ENCODE measurements at places on chromosomes 11 and 22.

DNA sequence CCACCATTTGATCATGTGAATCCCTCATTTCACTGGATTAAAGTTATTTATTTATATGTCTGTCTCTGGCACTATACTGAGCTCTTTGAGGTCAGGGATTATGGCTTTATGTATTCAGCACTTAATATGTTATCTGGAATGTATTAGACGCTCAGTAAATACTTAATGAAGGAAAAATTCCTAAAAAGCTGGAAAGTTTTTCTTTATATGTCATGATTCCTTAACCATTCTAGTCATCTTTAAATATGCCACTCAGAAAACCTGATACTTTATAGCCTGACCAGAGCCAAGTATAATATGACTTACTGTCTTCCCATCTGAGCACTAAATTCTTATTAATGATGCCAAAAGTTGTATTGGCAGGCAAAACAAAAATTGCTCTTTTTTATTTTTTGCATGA lies 27.1 kb downstream of the RNF169 start:
- no peak for DNase-seq

DNA sequence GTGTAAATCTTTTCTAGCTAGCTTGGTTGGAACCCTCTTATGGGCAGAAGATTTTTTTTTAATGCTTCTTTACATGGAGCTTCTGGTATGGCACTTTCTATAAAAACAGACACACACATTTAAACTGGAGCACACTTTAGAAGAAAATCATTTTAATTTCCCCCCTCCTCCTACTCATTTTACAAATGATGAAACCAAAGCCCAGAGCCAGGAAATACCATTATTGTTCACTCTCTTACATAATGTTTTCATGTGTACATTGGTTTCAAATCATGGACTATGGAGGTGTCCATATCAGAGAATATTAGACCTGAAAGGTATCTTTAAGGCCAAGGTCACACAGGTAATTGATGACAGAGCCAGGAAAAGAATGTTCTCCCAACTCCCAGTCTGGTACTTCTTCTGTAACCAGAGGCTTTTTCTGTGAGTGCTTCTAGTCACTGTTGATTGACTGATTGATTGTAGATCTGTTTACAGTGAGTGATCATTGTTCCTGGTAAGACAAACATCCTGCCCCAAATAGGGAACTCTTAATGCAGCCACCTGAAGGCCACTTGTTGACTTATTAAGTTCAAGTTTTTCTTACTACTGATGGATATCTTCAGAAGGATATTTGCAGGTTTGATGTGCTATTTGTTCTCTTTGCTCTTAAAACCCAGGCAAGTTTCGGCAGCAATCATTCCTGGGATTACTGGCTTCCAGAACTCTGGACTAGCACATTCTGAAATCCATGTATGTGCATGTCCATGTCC lies 26.8 kb upstream of the ME3 start:
- DNase-seq = no peak

DNA sequence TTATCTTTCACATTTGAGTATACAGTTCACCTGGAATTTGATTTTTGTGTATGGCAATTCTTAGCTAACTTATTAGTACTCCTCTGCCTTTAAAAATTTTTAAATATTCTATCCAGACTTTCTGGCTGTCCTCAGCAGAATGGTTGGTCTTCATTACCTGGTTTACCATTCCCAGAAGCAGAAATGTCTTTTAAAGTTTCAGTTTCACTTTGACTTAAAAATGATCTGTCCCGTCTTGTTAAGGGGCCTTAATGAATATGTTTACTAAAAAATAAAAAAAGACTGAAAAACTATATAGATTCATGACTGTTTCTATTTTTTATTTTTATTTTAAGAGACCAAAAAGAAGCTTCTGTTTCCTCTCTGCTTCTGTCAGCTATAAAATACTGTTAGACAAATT lies 70.5 kb upstream of the TNRC6B start:
- peak; percentile 18 for DNase-seq

DNA sequence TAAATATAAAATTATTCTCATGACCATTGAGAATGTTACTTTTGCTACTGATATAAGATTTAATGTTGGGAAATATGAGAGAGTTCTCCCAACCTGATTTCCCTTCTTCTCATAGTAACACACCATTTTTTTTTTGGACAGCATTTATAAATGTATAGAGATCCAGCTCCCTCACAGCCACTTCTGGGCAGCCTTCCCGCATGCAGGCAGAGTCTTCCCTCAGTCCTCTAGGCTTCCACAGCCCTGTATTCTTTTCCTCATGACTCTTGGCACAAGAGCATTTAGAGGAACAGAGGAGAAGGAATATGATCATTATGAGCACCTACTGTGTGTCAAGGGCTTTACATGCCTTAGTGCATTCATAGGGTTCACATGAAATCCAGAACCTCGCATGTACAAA lies 9.0 kb downstream of the DTX4 start:
- DNase-seq = no peak

DNA sequence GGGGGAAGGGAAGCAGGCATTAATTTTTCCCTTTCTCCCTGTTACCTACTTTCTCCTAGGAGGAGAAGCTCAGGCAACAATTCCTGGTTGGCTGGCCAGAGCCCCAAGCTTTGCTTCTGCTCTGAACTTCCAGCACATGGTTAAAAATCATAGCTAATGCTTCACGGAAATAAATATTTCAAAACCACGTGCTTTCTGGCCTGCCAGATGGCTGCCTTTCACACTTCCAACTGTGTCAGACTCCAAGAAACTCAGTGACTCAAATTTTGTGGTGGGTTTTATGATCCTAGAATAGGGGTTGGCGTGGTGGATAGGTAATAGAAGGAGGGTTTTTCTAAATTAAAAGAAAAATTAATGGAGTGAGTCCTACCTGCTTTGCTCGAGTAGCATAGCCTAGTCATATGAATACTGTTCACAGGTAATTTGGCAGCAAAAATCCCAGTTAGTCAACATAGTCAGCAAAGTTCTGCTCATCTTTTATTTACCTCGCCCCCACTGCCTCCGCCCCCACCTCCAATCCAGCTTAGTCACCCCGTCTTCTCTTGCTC lies 58.6 kb downstream of the SC5D start:
- no peak for DNase-seq

DNA sequence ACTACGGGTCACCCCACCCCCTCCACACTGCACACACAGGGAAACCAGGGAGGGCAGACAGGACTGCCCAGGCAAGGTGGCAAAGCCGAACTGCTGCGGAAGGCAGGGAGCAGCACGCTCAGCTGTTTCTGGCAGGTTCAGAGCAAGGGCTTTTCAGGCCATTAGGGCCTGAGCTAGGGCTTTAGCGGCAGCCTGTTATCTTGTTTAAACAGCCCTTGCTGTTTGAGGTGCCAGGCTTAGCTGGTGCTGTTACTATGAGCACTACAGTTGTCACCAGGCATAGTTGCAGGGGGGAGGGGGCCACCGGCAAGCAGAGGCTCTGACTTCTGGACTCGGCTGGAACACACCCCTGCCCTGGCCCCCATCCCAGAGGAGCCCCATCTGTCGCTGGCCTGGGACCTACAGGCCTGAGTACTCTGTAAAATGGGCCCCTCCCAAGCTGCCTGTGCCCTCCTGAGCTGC lies 34.9 kb downstream of the RSPH14 start:
- DNase-seq = no peak

GRCh38 chr11:72373163-72373562 lies 61.2 kb downstream of the CLPB start:
- DNase-seq = no peak

GRCh38 chr11:2744166-2744565 lies 44.4 kb upstream of the KCNQ1OT1 start:
- no peak for DNase-seq

GRCh38 chr11:116384876-116385275 lies 387.9 kb downstream of the BUD13 start:
- DNase-seq = no peak

DNA sequence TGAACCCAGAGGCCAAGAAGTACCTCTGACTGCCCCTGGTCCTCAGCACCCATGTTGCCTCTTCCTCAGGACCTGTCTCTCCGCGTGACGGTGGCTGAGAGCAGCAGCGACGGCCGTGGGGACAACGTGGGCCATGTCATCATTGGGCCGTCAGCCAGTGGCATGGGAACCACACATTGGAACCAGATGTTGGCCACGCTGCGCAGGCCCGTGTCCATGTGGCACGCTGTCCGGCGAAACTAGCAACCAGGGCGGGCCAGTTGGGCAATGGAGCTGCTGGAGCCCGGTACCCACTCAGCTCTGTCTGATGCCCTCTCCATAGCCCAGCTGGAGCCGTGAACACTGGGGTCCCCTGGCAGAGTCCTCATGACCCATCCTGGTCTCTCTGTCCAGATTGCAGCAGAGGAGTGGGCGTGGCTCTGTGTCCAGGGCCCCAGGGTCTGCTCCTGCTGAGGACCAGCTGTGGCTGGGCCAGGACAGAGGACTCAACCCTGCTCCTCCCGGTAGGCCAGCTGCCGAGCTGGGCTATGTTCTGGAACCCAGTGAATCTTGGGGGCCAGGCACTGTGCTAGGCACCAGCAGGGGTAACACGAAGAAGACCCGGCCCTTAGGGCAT lies 8.0 kb upstream of the RHOD start:
- no peak for DNase-seq

DNA sequence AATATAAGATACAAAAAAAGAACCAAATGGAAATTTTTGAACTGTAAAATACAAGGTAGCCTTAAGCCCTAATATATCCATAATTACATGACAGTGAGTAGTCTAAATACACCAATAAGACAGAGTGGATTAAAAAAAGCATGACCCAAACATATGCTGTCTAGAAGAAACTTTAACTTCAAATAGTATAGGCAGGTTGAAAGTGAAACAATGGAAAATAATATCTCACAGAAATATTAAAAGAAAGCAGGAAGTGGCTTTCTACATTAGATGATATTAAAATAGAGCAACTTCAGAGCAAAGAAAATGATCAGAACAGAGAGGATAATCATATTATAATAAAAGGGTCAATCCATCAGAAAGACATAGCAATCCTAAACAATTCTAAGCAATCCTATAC lies 21.8 kb downstream of the DCUN1D5 start:
- DNase-seq = no peak

GRCh38 chr11:96299155-96299888 lies 43.7 kb downstream of the MAML2 start:
- no peak for DNase-seq

DNA sequence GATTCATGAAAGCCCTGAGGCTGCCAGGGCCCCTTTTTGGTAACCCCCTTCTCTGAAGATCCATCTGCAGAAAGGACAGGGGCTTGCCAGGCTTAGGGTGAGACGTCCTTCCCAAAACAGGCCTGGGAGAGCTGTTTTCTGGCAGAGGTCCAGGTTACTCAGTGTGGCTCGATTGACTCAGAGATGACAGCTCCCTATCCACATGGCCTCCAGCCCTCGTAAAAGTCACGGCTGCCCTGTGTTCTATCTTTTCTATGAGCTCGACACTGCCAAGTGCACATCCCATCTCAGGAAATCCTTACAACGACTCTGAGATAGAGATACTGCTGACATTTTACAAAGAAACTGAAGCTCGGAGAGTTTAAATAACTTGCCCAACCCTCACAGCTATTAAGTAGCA lies 20.4 kb downstream of the ADAMTS8 start:
- no peak for DNase-seq

DNA sequence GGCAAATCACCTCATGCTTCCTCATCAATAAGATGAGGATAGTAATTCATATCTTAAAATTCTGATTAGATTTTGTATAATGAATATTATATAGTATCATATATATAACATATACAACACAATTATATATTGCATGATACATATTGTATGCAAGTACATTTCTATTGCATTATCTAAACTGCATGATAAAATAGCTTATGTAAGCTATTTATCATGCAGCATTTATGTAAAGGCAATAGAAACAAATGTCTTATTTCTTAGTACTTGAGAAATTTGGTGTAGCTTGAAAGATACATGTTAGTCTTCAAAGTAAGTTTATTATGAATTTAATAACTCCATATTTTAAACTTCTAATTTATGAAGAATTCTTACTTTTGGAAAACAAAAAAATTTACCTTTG lies 5.5 kb downstream of the LIN7C start:
- no peak for DNase-seq

GRCh38 chr11:45730014-45730413 lies 64.6 kb upstream of the CHST1 start:
- no peak for DNase-seq

- DNase-seq = peak; percentile 83
Measured at GRCh38 chr11:67344264-67344663, 9.1 kb downstream of the POLD4 start.

DNA sequence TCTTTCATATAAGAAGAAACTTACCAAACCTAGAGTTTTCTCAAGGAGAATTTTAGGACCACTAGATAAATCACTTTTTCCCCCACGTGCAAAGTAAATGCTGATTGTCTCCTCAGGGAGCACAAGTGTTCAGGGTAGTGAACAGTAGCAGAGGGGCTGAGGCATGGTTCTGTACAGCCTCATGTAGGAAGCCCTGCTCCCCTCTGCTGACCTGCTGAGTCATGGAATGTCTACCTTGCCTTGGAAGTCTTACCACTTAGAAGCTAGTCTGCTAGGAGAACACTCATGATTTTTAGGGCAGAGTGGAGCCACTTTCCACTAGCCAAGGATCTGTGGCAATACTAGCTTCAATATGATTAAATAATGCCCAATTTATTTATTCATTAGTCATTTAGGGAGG lies 2120.6 kb upstream of the RAG2 start:
- DNase-seq = no peak

GRCh38 chr11:62201376-62201775 lies 7.1 kb upstream of the SCGB2A1 start:
- DNase-seq = no peak

DNA sequence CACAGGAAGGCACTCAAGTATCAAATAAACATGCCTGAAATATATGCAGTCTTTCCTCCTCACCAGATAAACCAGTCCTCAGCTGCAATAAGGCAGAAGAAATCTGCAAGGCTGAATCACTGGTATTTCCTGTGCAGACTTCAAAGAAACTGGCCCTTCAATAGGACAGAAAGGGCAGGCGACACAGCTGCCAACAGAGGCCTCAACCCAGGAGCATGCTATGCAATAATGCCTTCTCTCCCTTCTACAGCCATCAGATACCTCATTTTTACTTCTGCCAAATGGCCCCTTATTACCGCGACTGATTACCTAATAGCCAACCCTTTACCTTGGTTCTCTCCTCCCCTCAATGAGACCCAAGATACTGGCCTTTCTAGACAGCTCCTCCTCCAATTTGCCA lies 8.0 kb downstream of the NUMA1 start:
- peak; percentile 64 for DNase-seq

GRCh38 chr11:117523680-117524079 lies 196.0 kb downstream of the CEP164 start:
- no peak for DNase-seq

GRCh38 chr11:68521969-68522652 lies 61.6 kb downstream of the PPP6R3 start:
- no peak for DNase-seq

DNA sequence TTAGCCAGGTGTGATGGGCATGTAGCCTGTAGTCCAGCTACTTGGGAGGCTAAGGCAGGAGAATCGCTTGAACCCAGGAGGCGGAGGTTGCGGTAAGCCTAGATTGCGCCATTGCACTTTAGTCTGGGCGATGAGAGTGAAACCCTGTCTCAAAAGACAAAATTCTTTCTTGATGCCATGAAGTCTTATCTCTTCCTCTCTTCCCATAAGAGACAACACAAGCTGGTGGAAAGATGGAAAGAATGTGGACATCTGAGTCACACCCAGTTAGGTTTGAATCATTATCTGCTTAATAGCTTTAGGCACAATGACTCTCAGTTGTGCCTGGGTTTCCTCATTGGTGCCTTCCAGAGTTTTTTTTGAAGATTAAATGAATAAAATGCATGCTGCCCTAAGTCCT lies 35.3 kb downstream of the KREMEN1 start:
- DNase-seq = no peak

GRCh38 chr22:40000171-40000570 lies 5.4 kb downstream of the FAM83F start:
- DNase-seq = no peak

- no peak for DNase-seq
Measured at GRCh38 chr11:34006876-34007275, 44.7 kb upstream of the CAPRIN1 start.
